Activated CD8-positive, alpha-beta memory T cell treated with anti-CD3 and anti-CD28 coated beads for 4 hours (primary cell): ENCODE measurements at places on chromosomes 4 and X.

- no peak for DNase-seq
Observed at GRCh38 chr4:39947417-39947816, 30.3 kb downstream of the PDS5A start.

- no peak for DNase-seq
Observed at GRCh38 chr4:17203797-17204196, 305.4 kb upstream of the LDB2 start.

GRCh38 chr4:69831270-69831627 is 28.7 kb downstream of the SULT1E1 start:
- DNase-seq: no peak

DNA sequence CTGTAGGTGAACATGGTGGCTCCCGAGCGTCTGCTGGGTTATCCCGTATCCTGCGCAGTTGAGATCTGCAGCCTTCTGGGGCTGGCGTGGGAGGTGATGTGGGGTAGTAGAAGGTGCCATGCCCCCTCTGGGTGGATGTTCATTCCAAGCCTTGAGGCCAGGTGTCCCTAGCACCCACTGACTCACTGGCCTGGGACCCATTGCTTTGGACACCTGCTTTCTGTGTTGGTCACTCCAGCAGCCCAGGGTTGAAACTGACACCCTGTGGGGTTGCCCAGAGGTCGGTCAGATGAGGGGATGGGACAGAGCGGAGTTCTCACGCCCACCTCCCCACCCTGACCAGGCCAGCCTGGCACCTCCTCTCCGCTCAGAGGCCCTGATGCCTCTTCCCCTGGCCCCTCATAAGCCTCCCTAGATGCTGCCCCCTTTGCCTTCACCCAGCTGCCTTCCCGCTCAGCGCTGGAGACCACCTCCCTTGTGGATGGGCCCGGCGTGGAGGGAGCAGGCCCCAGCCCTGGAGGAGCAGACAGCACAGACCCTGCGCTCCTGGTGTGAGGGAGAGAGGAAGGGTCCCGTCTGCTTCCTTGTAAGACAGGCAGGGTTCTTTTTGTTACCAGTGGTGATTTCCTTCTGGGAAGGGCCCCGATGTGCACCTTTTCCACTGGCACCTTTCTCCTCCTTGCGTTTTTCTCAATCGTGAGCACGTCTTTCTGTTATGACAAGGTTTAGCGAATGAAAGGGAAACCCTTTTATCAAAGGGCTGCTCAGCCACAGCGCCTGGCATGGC is 2.0 kb downstream of the DOK7 start:
- no peak for DNase-seq

- no peak for DNase-seq
Observed at GRCh38 chrX:101203761-101204351, 15.7 kb upstream of the DRP2 start.

- no peak for DNase-seq
Observed at GRCh38 chrX:69280933-69281332, 115.7 kb upstream of the PJA1 start.

DNA sequence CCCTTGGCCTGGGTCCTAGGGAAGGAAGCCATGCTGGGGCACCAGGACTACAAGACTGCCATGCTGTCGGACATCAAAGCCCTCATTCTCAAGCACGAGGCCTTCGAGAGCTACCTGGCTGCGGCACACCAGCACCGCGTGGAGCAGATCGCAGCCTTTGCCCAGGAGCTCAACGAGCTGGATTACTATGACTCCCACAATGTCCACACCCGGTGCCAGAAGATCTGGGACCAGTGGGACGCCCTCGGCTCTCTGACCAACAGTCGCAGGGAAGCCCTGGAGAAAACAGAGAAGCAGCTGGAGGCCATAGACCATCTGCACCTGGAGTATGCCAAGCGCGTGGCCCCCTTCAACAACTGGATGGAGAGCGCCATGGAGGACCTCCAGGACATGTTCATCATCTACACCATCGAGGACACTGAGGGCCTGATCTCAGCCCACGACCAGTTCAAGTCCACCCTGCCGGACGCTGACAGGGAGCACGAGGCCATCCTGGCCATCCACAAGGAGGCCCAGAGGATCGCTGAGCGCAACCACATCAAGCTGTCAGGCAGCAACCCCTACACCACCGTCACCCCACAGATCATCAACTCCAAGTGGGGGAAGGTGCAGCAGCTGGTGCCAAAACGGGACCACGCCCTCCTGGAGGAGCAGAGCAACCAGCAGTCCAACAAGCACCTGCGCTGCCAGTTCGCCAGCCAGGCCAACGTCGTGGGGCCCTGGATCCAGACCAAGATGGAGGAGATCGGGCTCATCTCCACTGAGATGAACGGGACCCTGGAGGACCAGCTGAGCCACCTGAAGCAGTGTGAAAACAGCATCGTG is 487.0 kb downstream of the TRAM1L1 start:
- no peak for DNase-seq

- DNase-seq: no peak
Observed at GRCh38 chr4:140344621-140345020, 28.8 kb upstream of the SCOC start.

GRCh38 chrX:12352922-12353321 is 214.6 kb downstream of the FRMPD4 start:
- no peak for DNase-seq

- DNase-seq: no peak
Observed at GRCh38 chr4:82614838-82615449, 53.2 kb upstream of the TMEM150C start.

DNA sequence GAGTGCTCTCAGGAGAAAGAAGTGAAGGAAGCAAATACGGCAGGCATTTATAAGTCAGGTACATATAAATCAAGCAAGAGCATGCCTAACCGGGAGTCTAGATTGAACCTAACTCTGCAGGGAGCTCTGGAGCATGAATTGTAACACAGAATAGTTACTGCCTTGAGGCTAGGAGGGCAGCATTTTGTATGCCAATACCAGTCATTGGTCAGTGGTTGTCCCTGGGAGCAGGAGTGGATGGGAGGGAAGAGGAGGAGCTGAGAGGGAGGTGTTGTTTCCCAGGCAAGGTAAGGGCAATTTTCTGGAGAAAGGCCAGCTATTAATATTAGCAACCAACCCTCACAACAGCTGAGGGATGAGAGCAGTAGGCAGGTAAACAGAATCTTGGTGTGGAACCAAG is 224.7 kb upstream of the DCAF8L1 start:
- no peak for DNase-seq

DNA sequence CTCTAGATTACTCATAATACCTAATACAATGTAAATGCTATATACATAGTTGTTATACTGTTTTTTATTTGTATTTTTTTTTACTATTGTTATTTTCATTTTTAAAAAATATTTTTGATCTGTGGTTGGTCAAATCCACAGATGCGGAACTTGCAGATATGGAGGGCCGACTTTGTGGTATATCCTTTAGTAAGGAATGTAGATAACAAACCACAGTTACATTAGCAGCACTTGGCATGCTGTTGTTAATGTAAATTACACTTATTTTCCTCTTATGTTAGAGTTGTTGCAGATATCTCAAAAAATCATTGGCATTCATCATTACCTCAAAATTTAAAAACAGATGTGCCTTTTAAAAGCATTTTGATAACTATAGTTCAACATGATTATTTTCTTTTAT is 151.0 kb downstream of the TMEM164 start:
- DNase-seq: no peak

- no peak for DNase-seq
Observed at GRCh38 chr4:84574069-84574720, 8.7 kb upstream of the CDS1 start.

- DNase-seq: peak; percentile 33
Observed at GRCh38 chrX:46978341-46979291, 66.4 kb downstream of the JADE3 start.

DNA sequence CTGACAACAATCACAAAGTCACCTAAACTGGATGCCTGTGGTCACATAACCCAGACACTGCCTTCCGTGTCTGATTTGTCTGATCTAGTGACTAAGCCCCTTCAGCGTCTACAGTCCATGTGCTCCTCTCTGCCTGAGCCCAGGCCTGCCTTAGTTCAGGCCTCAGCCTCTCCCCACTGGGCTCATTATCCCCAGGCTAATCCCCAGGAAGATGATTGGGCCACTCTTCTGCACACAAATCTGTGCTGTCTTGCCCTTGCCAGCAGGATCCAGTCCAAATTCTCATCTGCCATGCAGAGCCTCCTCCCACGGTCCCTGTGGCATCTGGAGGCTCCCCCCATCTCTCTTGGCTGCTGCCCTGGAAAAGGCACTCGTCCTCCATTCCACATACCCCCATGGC is 96.5 kb downstream of the SLC2A9 start:
- DNase-seq: no peak
